Suppressor macrophage treated with lipopolysaccharide for 4 hours (primary cell): ENCODE measurements at places on chromosomes 4 and X.

GRCh38 chrX:31213941-31214340 lies 142.1 kb upstream of the FTHL17 start:
- peak; percentile 16 for DNase-seq

- peak; percentile 21 for DNase-seq
Observed at GRCh38 chr4:8846826-8847225, 24.8 kb downstream of the HMX1 start.

GRCh38 chr4:42282081-42282901 lies 115.0 kb upstream of the SHISA3 start:
- DNase-seq: peak; percentile 81

GRCh38 chrX:109632906-109633504 lies 8.0 kb upstream of the KCNE5 start:
- DNase-seq: no peak

DNA sequence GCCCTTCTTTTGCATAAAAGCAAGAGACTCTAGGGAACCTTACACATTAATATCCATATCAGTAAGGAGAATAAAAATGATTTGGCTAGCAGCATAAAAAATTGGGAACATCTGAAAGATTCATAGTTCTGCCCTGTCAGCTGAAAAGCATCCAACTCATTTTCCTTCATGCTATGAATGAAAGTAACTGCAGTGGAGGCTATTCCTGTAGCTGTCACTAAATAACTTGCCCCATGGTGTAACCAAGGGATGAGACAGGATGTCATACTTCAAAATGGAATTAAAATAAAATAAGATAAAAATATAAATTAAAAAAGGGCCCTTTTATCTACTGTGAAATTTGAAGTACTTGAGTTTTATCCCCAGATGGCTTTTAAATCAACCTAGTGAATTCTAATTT lies 878.8 kb downstream of the C4orf33 start:
- DNase-seq: no peak

DNA sequence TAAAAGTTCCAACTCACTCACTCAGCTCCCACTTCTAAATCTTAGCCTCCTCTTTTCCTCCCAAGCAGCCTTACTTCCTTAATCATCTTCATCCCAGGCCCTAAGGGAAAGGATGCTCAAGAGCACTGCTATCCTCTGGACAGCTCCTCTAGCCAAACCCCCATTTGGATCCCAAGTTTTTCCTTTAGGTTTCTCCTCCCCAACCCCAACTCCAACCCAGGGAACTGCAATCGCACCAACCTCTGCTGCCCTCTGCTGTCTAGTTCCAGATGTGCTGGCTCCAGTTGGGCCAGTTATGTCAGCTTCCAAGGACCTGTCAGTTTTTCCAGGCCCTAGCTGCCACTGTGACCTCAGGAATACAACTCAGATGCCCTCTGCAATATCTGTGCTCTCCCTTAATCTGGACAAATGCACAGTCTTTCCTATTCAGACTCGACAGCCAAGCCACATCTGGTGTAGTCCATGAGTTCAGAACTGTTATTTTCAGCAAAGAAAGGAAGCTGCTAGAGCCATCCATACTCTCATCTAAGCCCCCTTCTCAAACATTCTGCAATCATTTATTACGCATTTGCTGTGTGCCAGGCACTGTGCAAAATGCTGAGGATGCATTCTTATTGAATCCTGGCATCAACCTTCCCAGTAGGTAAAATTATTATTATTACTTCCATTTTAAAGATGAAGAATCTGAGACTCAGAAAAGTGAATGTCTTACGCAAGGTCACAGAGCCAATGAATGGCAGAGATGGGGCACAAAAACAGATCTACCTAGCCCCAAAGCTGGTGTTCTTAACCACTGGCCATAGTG lies 12.3 kb upstream of the XPNPEP2 start:
- DNase-seq: peak; percentile 52

GRCh38 chr4:3358656-3359055 lies 65.8 kb downstream of the RGS12 start:
- DNase-seq: no peak

DNA sequence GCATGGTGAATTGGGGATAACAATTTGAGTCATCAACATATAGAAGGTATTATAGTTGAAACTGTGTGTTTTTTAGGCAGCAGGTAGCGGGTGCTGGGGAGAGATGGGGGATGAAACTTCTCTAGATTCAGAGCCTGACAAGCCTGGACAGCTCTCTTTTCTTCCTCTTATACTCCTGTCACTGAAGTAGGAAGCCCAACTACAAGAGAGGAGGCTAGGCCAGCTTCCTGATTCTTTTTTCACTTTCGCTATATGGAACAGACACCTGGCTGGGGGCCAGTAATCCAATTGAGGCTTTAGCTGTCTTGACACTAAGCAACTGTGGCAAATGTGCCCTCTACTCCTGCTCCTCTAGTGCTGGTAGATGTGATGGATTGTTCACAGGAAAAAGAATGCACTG lies 69.2 kb downstream of the PHKA1 start:
- peak; percentile 37 for DNase-seq

DNA sequence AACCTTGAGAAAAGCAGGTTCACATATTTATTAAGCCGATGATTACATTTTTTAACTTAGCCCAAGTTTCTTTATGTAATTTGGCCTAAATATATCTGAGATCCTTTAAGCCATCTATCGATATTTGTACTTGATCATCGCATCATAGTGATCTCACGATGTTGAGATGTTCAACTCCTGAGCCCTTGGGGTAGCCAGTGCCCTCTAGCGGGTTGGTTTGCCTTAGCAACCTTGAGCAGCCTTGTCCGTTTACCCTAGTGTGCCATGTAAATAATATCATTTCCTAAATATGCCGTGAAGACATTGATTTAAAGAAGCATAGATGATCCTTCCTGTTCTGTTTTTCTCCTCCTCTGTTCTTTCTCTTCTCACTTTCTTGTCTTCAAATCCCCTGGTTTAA lies 432.2 kb downstream of the RPA4 start:
- no peak for DNase-seq

DNA sequence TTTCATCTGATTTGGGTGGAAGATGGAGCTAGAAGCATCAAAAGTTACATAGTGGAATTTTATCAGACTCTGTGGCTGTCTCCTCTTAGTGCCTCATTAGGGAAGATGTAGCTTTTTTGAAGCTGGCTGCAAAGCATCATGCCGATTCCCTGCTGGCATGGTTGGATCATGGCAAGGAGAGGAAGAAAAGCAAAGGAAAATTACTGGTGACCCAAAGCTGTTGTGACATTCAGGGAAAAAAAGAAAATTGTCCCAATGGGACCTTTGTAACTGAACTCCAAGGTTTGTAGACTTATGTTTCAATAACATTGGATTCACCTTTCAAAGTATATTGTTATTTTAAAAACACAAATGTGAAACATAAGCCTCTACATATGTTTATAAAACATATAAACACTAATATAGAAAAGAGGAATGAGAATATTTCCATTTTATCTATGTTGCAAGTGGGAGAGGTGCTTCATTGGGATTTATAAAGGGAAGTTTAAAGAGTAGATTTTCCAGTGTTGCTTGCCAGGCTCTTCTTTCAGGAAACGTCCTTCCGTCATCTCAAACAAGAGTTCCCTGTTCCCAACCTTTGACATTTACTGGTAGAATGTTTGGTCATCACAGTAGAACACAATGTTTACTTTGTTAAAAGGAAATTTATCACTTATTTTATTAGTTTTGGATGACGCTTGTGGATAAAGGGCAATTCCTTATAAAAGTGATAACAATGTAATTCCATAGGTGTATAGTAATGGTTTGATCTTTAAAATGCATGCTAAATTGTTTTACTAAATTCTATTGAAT lies 190.1 kb upstream of the GPRIN3 start:
- DNase-seq: no peak

DNA sequence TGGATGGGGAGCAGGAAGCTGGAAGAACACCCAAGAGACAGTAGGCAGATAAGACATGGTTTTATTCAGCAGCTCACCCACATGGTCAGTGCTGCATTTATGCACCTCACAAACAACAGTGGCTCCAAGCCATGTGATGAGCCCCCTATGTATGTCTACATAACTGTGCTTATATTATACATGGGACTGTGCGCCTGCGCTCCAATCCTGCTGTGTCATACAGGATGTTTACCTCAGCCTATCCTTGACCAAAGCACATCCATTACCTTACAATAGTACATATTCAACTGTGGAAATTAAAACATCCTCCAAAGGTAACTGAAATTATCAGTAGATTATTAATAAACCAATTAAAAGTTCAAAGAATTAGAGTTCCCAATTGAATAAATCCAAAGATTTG lies 44.1 kb upstream of the SGMS2 start:
- DNase-seq: no peak

DNA sequence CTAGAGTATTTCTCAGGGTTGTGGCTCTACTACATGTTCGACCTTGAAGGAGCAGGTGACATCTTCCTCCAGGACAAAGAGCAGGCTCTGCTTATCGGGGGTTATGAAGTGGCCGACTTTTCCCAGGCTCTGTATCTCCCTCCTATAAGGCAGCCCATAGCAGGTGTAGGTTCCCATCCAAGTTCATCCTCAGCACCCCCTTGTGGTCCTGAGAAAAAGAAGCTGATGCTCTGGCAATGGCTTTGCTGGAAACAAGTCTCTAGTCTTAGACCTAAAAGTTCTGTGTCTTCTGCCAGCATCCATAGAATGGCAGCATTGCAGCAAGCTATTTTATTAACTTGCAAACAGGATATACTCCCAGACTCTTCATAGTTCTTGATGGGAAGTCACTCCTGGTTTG lies 836.6 kb upstream of the PRKX start:
- no peak for DNase-seq

GRCh38 chr4:17812801-17813200 lies 2.0 kb downstream of the NCAPG start:
- no peak for DNase-seq

DNA sequence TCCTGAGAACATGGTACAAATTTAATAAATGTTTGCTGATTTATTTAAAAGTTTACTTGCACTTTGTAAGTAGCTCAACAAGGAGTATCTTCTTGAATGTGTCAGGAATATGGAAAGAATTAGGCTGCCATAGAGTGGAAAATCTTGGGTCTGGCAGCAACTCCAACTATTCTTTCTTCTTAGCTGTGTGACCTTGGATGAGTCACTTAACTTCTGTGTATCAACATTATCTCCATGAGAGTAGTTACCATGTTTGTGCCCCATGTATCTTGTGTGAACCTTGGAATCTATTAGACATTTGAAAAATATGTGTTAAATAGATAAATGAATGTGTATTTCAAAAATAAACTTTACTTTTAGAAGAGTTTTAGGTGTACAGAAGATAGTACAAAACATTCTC lies 348.8 kb downstream of the GBA3 start:
- no peak for DNase-seq

- peak; percentile 70 for DNase-seq
Observed at GRCh38 chr4:14864365-14865030, 137.8 kb upstream of the CPEB2 start.

DNA sequence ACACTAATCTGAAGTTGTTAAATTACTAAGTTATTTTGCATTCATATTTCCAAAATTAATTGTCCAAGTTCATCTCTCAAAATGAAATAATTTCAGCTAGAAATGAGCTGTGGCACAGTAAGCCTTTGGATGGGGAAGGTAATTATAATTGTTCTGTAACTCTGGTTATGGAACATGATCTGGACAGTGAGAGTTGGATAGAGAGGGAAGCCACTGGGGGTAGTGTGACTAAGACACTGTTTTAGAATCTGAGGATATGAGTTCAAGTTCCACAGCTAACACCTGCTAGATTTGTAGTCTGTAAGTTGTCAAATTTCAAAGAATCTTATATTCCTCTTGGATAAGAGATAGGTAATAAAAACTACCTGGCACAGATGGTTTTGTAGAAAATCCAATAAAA lies 49.5 kb downstream of the DMD start:
- no peak for DNase-seq

- DNase-seq: no peak
Observed at GRCh38 chrX:144040793-144041192, 156.9 kb downstream of the UBE2NL start.
